Posterior vena cava (tissue), 2 donors: ENCODE measurements at places on chromosomes 7 and 10.

DNA sequence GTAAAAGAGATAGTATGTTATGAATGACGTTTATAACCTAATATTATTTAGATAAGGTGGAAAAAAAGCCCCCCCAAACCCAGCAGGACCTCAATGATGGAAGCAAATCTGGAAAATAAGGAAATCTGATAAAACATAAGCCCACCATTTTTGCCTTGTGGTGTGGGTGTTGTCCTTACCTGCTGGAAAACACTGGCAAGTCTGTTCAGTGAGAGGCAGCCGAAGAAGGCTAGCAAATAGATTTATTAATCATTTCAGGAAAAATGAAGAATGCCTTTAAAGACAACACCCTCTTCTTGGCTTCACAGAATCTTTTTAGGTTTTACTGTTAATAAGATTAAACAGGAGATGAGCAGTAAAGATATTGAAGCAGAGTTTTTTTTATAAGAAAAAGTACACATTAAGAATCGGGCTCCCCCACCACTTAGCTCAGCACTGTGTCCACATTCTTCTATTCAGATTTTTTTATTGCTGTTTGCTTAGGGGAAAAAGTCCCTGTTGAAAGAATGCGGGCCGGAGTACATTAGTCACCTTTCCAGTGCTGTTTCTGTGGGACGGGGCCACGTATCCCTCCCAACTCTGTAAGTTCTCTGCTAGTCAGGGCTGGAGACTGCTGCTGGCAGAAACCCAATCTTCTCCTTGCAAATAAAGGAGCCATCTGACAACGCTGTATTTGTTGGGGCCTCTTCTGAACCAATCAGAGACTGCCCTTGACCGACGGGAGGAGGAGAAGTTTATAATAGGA lies 104.1 kb downstream of the EVX1 start:
- DNase-seq: no peak

DNA sequence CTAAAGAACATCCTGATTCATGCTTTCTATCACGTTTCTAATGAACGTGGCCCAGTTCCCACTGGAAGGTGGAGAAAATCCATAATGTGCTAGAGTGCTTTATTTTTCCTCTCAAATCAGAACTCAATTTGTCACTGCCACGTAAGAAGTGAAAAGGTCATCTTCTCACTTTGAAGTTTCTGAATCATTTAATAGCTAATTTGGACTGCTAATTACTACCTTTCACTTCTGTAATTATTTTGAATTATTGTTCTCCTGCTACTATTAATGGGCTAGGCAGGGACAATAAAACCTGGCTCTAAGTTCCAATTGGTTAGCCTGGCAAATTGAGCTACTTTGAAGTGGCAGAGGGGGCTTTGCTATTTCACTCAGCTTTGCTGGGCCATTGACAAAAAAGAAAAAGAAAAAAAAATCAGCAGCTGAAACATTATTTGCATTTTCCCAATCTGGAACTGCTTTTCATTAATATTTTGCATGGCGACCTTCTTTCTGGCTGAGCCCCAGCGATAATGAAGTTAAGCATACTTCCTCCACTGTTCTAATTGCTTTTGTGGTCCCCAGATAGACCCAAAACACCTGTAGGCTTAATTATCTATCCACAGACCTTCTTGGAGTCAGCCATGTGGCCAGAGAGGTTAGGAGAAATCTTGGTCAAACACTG lies 264.2 kb downstream of the SEC23IP start:
- DNase-seq: no peak

GRCh38 chr7:108181073-108181985 lies 51.2 kb upstream of the LAMB4 start:
- no peak for DNase-seq

DNA sequence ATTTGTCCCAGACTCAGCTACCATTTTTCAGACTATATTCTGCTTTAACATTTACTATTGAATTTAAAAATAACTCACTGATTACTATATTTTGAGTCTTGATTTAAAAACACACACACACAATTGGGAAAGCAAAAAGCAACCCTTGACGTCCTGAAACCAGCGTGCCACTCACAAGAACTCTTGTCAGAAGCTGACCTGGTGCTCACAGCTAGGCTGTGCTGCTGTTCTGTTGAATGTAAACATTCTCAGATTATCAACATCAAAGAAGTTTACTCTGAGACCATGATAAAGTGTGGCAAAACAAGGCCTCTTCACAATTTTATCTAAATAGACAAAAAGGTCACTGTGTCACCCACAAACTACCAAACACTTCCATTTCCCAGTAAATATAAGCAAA lies 62.6 kb upstream of the CACNA2D1 start:
- no peak for DNase-seq

- no peak for DNase-seq
Measured at GRCh38 chr7:4022265-4022664, 659.8 kb upstream of the FOXK1 start.

- DNase-seq: no peak
Measured at GRCh38 chr10:76942628-76943416, 694.8 kb downstream of the KCNMA1 start.

GRCh38 chr7:123242467-123243092 lies 42.8 kb upstream of the SLC13A1 start:
- DNase-seq: no peak

DNA sequence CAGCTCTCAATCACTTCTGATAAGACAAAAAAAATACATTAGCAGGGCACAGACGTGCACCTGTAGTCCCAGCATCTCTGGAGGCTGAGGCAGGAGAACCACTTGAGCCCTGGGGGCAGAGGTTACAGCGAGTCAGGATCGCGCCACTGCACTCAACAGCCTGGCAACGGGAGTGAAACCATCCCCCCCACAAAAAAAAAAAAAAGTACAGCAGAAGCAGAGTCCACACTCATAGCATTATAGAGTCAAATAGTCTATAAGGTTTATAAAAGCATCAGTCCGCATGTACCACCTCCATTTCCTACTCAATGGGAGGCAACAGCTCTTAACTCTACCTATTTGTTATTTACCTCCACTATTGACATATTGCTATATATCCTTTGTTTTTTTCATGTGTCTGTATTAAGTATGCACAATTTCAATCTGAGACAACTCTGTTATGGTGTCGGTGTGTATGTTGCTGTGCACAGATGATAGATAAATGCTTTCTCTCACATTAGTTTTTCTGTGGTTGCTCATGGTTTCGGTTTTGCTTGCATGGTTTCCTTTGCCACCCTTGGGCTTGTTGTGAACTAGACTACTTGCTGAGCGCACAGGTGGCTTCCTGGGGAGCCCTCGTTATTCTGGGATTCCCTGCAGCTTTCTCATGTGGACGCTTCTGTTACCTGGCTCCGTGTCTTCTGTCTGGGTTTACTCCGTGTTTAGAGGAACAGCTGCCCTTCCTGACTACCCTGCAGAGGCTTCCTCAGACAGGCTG lies 40.4 kb downstream of the PROSER2 start:
- DNase-seq: peak; percentile 28

GRCh38 chr10:82505009-82505408 lies 630.0 kb downstream of the NRG3 start:
- no peak for DNase-seq

GRCh38 chr10:70650104-70650503 lies 22.2 kb upstream of the ADAMTS14 start:
- no peak for DNase-seq

DNA sequence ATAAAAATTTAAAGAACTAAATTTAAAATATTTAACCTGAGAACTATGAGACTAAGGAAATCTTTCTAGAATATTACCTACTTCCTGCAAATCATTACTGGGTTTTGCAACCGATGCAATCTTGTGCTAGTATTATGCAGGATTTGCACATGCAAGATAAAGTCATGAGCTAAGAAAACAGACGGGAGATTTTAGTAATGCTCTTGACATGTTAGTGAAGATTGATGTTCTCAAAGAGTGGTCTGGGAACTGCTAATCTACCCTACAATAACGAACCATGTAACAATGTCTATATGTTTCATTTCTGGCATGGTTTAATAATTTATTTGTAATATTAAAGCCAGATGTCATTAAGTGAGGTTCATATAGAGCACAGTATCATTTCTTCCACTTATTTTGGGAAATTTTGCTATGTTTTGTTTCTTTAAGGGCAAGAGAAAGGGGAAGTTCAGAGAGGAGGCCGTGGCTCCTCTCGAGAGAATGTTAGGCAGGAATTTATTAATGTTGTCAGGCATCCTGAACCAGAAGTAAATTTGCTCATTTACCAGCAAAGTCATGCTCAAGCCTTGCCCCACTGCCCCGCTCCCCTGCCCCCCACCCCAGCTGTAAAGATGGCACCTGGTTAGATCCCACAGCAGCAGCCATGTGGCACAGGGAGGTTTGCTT lies 22.8 kb downstream of the LRRC17 start:
- no peak for DNase-seq

GRCh38 chr7:16098585-16099179 lies 322.7 kb downstream of the CRPPA start:
- DNase-seq: no peak
